Stimulated activated CD4-positive, alpha-beta T cell treated with anti-CD3 and anti-CD28 coated beads, TNF-alpha, amount 100 ng/mL, for 1 hour (primary cell): ENCODE measurements at places on chromosomes 5 and 9.

DNA sequence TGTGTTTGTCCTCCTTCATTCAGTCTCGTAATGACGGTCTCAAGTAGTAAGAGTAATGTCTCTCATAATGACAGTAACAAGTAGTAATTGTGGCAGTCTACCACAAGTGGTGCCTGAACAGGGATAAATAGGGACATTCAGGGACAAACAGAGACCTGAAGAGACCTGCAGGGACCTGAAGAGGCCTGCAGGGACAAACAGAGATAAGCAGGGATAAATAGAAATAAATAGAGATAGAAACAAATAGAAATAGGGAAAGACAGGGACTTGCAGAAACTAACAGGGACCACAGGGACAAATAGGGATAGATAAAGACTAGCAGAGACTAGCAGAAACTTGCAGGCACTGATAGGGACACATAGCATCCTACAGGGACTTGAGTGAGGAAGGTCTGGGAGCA lies 7.9 kb downstream of the UGT3A2 start:
- DNase-seq: no peak

DNA sequence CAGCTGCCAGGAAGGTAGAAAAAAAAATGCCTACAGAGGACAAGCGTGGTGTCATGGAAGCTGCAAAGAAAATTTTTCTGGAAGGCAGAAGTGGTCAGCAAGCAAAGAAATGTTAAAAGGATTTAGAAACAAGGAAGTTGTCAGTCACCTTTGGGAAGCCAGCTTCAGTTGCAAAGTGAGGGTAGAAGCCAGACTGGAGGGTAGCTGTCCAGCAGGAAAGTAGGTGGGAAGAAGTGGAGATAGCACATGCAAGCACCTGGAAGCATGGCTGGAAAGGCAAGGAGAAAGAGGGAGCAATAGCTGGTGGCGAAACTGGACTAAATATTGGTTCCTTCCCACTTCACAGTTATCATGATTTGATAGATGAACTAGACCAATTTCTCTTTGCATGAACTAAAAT lies 54.3 kb downstream of the ADRB2 start:
- DNase-seq: no peak

- DNase-seq: no peak
Observed at GRCh38 chr9:112031400-112031799, 134.8 kb downstream of the UGCG start.

- no peak for DNase-seq
Observed at GRCh38 chr9:13431222-13431536, 151.7 kb upstream of the MPDZ start.

GRCh38 chr5:115471345-115472063 lies 73.1 kb downstream of the FEM1C start:
- DNase-seq: no peak

GRCh38 chr5:9927521-9927997 lies 297.4 kb upstream of the TAS2R1 start:
- DNase-seq: no peak

- DNase-seq: no peak
Observed at GRCh38 chr9:21653091-21653490, 149.3 kb upstream of the MTAP start.

DNA sequence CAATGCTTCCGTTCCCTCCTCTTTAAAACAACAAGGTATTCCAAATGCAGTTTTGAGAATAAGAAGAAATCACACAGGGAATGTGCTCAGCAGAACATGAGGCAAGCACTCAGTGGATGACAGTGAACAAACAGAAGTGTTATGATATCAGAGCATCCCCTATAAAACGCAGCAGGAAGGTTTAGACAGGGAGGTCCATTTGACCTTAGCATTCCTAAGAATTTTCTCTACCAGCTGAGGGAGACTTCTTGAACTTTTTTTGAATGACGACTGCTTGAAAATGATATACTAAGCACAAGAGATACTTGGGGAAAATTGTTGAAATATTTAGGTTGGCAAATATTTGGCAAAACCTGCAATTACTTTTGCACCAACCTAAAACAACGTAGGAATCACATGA lies 3.9 kb downstream of the AMACR start:
- no peak for DNase-seq

- DNase-seq: no peak
Observed at GRCh38 chr5:141476132-141476911, 556 bp downstream of the PCDHGC3 start.
